ENCODE measurements at places on chromosomes 3 and 15.
A peak's percentile ranks its signal among the peaks of the same experiment; 100 is the strongest.

DNA sequence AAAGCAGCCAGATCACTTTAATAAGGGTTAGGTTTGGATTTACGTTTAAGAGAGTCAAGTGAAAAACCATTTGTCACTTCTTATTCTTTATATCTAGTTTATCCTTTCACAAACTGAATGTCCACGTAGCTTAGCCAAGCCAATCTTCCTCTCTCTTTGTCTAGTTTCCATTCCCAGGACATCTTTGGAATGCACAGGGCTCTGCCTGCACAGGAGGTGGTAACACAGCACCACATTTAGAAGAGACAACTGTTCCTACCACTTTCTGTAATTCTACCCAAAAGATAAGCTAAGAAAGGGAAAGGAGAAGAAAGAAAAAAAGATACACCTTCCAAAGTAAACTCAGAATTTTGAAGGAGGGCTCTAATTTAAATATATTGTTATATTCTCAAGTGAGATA lies 67.9 kb downstream of the IGSF11 start:
- DNase-seq = no peak

DNA sequence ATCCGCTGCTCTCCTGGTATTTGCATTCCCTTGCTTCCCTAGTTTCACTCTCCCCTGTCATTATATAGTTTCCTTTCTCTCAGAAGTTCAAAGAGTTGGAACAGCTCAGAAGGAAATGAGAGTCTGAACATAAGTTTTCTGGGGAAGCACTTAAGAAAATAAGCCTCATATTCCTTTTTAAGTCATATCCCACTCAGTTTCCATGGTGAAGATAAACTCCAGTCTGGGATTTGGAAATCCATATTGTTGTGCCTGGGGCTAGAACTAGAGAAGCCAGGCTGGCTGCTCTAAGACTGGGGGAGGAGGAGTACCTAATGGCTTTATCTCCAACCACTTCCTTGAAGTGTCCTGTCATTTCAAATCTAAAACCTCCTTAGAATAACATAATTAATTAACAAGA lies 134.2 kb upstream of the ALCAM start:
- DNase-seq = no peak

GRCh38 chr3:98843266-98843959 lies 58.1 kb downstream of the DCBLD2 start:
- DNase-seq = no peak

- DNase-seq = peak; percentile 5
Observed at GRCh38 chr3:79329154-79329553, 438.6 kb downstream of the ROBO1 start.

DNA sequence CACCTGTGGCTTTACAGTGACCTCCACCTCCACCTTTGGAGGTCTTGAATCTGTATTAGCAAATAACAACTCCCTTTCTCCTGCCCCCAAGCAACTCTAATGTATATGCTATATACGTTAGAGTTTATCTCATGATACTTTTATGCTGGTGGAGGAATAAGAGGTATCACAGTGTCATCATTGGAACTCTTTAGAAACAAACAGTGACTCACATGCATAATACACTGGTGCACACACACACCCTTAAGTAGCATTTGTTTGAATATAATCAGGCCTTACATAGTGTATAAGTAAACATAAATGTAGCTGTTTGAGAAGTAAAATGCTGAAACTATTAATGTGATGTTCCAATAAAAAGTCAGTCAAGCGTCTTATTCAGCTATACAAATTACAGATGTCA lies 280.2 kb upstream of the C2CD4B start:
- no peak for DNase-seq

DNA sequence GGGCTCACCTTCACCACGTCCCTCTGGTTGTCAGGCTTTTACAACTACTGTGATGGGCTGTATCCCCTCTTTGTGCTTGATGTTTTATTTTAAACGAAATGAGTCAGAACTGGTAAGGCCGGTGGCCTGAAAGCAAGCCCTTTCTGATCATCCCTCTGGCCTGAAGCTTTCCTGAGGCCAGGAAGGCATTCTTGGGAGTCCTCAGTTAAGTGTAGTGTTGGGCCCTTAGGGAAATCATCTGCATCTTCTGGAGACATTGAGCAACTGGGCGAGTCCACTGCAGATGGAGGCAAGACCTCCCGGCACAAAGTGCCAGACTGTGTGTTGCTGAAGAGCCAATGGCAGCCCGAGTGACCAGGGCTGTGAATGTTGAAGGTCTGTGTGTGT lies 33.0 kb upstream of the AMOTL2 start:
- no peak for DNase-seq

GRCh38 chr15:83858820-83859505 lies 205.0 kb downstream of the ADAMTSL3 start:
- DNase-seq = no peak

DNA sequence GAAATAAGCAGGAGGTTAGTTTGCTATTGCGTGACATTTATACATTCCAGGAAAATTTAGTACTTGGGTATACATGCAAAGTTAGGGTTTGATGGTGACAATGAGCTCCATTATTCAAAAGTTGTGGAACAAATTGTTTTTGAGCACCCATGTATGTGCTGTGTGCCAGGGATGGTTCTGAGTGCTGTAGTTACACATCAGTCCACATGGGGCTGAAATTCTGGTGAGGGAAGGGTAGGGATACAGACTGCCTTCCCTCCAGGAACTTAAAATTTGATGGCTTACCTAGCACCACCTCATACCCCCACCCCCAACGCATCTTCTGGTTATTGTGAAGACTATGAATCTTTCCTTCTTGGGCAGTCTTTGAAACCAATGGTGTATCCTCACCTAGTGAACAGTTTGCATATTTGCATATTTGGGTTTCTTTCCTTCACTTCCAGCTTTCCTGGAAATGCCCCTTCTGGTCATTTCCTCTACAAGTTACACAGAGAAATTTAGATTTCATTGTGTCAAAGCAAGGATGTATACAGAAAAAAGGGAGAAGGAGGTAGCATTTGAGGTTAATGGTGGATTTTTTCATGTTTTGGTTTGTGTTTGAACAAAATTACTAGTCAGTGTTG lies 222.0 kb upstream of the IL12A start:
- no peak for DNase-seq

DNA sequence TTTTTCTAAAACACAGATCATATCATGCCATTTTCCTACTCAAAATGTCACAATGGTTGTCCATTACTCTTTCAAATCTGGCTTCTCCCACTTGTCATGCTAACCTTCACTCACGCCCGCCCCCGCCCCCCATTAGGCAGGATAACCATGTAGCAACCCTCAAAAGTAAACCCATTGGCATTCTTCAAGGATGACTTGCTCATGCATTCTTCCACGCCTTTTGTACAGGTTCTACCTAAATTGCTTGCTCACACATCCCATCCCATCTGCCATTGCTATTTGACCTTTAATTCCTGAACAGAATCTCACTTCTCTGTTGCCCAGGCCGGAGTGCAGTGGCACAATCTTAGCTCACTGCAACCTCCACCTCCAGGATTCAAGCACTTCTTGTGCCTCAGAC lies 389.3 kb downstream of the MCTP2 start:
- no peak for DNase-seq

- DNase-seq = no peak
Observed at GRCh38 chr3:154025007-154025406, 96.2 kb upstream of the ARHGEF26 start.
